Activated naive CD8-positive, alpha-beta T cell treated with anti-CD3 and anti-CD28 coated beads, Interleukin-2, amount 50 U/mL, for 16 hours (primary cell): ENCODE measurements at places on chromosomes 13 and 19.

DNA sequence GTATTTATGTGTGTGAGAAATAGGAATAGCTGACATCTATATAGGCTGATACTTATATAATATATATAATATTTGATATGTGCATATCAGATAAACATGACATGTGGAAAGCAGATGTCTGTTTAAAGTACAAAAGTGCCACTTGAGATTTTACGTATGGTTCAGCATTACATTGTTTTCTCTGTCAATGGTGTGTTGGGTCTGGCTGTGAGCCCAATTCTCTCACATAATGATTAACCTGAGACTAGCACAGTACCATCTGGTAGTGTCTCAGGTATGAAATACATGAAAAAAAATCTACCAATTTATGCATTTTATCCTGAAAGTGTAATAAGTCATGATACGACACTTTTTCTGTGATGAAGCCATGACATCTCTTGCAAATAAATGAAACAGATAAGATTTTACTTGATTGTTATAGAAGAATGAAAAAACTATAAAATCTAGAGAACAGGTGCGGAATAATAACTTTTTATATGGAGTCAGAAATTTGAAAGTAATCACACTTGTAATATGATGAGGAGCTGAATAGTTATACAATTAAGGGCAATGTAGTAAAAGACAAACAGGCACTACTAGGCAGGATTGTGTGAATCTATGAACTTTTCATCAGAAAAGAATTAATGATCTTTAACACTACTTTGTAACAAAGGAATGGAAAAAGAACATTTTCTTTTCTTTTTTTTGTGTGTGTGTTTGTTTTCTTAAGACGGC is 1405.0 kb downstream of the OLFM4 start:
- DNase-seq, result no peak

DNA sequence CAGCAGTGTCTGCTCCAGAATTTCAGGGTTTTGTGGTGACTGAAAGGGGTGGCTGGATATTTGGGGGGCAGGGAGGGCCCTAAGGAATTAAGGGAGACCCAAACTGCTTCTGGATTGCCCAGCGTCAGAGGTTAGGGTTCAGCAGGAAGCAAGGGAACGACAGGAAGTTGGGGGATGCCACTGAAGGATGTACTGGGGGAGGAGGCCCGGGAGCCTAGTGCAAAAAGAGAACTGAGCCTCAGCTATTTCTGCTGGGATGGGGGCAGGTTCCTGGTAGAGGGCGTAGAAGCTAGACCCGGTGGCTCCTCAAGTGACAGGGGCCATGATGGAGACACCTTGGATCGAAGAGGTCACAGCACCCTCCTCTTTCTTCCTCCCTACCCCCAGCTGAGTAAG is 1.1 kb downstream of the CYP2S1 start:
- no peak for DNase-seq

DNA sequence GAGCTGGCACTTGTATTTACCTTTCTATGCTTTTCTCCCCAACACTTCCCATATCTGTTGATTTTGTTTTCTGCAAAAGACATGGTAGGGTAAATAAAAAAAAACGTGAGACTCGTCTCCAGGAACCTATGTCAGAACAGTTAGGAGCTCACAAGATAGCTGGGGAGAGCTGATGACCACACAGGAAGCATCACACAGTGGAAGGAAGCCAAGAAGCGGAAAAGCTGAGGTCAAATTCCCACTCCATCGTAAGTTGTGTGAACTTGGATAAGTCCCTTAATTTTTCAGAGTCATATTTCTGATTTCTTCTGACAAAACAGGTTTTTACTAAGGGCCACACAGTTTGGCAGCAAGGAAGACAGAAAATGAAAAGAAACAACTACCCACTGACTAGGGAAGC is 199.6 kb downstream of the KLF5 start:
- DNase-seq, result no peak

GRCh38 chr13:71274923-71275608 is 591.9 kb downstream of the DACH1 start:
- no peak for DNase-seq

DNA sequence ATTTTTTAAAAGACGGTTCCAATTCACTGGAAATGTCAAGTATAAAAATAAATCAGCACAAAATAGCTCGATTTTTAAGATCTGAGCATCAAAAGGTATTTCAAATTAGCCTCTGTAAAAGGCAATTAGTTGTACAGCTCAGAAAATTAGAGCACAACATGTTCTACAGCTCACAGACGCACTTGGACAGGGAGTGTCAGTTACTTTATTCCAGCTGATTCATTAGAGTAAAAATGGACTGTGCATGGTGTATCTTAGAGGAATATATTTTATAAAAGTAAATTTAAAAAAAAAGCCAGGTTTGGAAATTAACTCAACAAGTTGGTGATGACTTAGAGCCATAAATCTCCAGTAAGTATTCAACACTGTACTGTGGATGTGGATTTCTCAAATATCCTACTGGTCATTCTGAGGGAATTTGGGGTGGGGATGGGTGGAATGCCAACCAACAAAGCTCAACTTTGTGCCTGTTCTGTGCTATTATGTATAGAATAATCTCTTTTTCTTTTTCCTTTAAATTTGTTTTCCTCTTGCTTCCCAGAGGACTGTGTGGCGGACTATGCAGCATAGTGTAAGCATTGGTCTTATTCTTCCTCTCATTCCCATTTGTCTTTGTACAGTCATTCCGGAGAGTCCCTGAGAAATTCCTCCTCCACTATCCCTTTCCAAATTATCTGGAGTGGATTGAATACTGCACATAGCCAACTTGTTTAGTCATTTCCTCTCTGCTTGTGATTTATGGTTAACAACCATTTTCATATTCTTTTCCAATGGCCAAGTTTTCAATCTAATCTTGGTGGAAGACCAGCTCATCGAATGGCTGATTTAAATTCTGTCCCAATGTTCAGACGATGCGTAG is 169.3 kb downstream of the DCT start:
- DNase-seq, result no peak
